Stimulated activated CD4-positive, alpha-beta T cell treated with anti-CD3 and anti-CD28 coated beads, Interleukin-1b, Interleukin-23, amount 100 ng/mL, for 4 hours (primary cell): ENCODE measurements at places on chromosomes 11 and 22.

DNA sequence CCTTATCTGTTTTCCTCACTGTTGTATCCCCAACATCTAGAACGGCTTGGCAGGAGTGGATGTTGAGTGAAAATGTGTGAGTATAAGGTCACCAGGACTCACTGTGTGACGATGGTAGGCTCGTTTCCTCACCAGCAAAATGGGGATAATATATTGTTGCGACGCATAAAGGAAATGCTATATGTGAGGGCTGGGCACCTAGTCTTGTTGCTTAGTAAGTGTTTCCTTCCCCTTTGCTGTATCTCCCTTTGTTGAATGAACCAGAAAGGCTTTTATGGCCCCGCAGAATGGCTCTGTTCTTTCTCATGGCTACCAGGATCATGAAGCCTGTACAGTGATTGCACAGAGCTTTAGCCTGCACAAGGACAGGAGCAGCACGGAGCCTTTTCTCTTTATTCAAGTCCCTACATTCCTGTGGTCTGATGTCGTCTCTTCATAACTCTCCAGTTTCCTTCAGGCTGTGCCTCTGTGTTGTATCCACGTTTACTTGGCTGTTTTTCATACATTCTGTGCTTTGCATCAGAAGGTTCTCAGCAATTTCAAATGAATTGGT lies 5.4 kb downstream of the TNRC6B start:
- DNase-seq: no peak

DNA sequence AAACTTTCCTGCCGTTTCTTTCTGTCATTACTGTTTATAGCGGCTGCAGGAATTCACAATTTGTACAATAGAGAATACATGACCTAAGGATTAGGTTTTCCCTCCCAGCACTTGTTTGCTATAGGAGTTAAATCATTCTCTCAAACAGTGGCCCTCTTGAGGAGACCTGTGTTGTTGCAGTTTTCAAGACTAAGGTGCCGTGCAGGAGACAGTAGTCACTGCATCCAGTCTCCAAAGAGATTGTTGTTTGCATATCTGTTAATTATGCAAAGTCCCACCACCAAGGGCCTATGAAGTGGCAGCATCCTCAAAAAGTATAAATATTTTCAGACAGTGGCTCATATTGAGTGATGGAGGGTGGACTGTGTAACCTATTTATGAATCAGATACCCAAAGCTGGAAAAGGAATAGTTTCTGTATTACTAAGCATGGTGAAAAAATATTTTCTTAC lies 2.3 kb downstream of the PRSS23 start:
- no peak for DNase-seq

DNA sequence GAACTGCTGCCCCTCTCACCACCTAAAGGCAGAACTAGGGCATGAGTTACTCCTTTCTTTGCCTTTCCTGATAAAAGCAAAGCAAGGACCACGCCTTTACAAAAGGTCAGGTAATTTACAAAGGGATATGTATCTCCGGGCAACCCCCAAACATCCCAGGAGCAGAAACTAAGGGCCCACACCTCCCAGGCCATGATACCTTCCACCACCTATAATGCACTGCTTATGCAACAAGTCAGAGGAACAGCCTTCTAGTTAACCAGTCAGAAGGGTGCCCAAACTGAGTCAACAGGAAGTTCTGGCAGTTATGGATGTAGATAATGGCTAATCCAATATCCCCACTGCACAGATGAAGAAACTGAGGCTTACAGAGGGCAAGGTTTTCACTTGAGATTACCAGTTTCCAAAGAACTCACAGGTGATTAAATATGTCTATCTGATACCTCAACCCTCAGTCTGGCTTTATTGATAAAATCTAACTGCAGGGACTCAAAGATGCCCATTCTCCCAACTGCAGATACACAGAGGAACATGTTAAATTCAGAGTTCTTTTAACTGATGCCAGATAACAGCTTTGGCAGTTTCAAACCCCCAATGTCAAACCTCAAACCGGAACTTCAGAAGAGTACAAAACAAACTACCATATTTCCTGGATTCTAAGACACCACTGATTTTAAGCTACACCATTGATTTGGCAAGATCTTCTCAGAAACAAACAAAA lies 16.8 kb upstream of the CASTOR1 start:
- no peak for DNase-seq

DNA sequence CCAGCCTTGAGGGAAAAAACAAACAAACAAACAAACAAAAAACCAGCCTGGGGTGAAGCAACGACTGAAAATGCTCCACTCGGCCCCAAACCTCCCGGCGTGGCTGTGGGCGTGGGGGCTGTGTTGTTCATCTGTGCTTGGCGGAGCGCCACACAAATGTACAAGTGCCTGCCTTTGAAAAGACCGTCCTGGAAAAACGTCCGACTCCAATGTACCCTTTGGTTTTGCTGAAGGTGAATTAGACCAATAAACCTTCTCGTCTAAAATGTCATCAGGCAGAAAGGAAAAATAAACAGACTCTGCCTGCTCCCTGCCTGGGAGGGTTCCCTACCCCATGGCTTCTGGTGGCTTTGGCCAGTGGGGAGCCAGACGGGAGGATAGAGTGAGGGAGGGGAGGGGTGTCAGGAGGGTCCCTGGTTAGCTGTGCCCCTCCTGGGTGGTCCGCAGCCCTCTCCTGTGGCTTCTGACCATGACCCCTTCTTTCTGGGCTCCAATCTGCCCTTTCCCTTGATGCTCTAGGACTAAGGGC lies 93.9 kb downstream of the TRMU start:
- no peak for DNase-seq

DNA sequence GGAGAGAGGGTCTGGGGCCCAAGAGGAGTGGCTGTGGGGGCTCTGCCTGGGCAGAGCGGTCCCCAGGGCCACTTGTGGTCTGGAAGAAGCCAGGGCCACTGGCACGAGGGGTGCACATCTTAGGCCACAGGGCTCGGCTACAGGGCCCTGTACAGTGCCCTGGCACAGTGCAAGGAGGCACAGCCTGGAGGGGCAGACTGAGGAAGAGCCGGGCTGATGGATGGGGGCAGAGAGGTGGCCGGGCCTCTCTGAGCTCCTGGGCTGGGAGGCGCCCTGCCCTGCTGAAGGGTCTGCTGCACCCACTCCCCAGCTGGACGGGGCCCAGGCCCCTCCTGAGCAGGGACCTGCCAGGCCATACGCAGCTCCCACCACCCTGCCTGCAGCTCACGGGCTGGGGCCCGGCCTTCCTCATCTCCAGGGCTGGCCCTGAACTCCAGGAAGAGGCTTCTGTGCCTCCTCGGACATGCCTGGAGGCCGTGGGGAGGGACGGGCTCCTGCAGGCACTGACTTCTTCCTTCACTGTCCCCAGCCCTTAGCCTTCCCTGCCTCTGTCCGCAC lies 123.5 kb downstream of the CACNA1I start:
- no peak for DNase-seq

DNA sequence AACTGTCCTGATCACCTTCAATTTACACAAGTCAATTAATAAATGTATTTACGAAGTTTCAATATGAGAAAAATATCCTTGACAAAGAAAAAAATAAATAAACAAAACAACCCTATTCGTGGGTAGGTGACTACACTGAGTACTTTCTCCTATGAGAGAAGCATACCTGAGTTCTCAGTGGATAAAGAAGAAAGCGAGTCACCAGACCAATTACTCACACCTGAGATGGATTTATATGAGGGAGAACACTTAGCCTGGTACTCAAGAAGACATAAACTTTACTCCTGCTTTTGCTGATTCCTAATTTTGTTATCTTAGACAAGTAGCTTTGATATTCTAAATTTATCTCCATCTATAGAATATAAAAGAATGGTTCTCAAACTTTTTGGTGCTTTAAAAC lies 735.2 kb upstream of the ANO3 start:
- no peak for DNase-seq

GRCh38 chr22:41238570-41239442 lies 1.9 kb downstream of the CHADL start:
- DNase-seq: no peak
